ENCODE measurements at places on chromosomes 5 and 9.

DNA sequence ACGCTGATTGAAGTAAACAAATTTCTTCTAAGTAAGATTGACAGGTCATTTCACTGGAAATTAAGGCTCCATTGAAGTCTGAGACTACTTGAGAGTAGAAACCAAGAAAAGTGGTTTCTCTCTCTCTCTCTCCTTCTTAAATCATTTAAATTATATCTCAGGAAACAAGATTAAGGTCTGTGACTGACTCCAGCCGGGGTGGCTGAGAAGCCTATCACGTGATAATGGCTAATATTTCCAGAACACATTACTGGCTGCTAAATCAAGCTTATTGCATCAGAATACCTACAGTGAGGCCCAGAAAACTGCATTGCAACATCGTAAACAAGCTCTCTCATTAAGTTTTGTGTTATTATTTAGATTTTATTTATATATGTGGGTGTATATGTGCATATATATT, 88.4 kb downstream of the PTCD2 start:
- DNase-seq: no peak

DNA sequence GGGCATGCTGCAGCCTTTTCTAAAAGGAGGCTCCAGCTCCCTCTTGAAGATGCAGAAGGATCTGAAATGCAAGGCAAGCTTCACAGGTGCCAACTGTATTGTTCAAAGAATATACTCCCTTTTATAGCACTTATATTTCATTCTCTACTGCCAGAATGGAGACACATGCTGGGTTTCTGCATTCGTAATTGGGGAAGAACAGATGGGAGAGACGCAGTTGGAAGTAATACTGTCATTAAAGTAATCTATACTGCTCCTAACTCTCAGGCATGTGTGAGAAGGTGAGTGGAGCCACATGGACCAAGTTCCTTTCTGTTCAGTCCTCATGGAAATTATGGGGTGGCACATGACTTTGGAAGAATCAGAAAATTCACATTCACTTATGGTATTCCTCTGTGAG, 226.4 kb downstream of the TRIM32 start:
- no peak for DNase-seq

DNA sequence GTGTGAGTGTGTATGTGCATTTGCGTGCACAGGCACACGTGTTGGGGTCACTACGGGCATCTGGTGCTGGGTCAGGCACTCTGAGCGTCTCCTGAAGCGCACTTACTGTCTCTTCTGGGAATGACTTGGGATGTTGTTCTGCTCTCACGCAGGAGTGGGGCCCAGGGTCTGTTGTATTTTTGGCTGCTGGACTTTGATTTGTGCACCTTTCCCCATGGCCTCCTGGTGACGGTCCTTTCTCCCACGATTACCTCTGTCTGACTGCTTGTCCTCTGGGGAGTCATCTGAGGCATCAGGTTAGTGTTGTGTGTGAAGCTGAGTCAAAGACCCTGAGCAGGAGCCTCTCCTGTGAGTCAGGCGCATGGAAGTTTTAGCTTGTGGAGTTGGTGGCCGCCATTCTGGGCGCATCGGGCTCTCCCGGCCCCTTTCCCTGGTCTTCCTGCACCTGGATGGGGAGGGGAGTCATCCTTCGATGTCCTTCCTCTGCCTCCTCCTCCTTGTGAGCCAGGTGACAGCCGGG, 62.1 kb downstream of the RXRA start:
- DNase-seq: no peak

DNA sequence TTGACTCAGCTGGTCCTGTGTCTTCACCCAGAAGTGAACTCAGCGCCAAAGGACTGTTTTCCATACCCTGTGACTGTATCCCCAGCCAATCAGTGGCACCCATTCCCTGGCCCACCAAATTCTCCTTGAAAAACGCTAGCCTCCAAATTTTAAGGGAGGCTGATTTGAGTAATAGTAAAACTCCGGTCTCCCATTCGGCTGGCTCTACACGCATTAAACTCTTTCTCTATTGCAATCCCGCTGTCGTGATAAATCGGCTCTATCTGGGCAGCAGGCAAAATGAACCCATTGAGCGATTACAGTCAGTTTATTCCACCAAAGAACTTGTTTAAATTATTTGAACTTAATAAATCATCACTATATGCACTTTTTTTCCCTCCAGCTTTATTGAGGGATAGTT, 55.9 kb upstream of the PPP1R26 start:
- no peak for DNase-seq

DNA sequence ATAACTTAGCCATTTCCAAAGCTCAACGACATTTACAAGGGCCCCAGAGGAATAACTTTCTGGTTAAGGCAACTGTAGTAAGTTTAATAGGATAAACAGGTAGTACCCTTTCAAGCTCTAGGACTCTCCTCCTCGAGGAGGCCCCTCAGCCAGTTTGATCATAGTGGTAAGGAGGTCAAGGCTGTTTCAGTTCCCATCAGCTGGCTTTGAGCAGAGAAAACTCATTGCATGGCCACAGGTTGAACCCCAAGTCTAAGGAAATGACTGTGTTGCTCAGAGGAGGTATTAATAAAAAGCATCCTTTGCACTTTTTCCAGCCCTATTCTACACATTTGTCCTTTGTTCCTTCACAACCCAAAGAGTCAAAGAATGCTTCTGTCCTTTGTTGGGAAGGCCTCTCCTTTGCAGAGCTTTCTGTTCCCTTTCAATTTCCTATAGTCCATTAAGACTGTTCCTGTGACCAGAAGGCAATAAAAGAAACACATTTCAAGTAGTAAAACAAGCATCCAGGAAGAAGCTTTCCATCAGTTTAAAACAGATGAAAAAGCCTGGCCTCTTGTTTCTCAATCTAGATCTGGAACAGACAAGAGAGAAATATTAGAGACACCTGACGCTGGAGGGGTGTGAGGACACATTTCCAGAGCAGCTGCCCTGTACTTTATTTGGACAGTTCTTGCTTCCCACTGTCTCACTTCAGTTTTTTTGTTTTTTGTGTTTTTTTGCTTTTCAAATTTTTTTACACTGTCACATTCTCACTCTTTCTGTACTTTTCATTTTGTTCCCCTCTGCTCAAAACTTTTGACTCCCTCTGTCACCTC, 54.1 kb downstream of the PRRC1 start:
- DNase-seq: no peak

DNA sequence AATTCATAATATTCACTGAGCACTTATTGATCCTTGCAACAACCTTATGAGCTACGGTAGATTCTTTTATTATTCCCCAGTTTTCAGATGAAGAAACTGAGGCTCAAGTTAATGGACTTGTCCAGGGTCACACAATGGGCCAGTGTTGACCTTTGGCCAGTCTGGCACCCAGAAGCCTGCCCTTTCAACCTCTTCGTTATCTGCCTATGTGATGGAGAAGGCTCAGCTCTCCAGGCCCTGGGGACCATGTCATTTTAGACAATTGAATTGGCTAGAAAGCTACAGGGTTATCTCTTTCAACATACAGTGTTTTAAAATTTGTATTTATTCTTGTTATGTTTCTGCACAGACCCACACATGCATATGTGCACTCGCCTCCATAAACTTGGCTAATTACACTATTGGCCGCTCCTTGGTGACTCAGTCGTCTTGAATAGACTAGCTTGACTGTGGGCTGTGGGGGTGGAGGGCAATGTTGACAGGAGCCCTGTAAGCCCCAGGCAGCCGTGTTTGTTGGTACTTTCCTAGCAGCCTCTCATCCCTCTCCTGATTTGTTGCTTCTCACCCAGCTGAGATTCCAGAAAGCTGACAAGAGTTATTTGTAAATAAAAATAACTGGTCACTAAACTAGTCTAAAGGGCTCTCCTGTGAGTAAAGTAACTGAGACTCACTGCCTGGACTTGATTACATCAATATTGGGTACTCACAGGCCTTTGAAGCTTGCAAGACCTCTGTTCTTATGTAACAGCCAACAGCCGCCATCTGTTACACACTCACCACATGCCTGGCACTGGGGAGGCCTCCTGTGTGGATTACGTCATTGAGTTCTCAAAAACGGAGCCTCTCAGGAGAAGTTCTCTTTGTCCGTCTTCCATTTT, 8.5 kb upstream of the ANGPTL2 start:
- peak; percentile 91 for DNase-seq

GRCh38 chr9:83199832-83200231, 136.9 kb upstream of the RASEF start:
- no peak for DNase-seq

DNA sequence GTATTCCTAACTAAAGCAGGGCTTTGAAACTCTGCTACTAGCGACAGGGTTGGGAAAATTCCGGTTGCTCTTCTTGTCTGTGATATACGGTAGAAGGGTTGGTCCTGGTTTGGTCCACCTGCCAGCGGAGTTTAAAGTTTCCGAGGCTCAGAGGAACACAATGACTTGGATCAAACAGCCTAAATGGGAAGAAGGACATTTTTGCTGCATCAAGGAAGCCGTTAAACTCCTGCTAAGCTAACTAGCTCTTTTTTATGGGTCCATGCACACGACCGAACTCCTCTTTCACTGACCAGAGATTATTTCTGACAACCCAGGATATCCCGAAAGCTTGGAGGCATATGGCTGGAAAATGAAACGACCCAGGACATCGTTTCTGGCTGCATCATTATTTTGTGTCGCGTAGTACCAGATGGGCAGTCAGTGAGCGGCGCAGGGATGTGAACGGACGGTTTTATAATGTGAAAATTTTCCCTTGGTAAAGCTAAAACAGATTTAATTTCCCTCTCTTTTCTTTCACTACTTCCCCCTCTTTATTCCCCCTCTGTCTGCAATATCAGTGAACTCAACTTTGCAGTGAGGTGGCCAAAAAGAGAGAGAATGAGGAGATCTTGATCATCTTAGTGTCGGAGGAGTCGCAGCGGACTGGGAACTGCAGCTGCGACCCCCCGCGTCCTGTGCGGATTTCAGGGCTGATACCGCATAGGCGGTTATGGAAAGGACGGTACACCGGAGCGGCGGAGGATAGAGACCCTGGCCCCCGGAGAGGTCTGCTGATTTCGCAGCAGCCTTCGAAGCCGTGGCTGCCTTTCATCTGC, at the start of gene LURAP1L:
TSS of gene LURAP1L (plus strand) at position 160 of the 818 bp plus-strand sequence. CDS start 696 bp downstream, outside the sequence.
- peak; percentile 90 for DNase-seq

GRCh38 chr9:117926031-117926658, 221.9 kb downstream of the TLR4 start:
- DNase-seq: peak; percentile 18

DNA sequence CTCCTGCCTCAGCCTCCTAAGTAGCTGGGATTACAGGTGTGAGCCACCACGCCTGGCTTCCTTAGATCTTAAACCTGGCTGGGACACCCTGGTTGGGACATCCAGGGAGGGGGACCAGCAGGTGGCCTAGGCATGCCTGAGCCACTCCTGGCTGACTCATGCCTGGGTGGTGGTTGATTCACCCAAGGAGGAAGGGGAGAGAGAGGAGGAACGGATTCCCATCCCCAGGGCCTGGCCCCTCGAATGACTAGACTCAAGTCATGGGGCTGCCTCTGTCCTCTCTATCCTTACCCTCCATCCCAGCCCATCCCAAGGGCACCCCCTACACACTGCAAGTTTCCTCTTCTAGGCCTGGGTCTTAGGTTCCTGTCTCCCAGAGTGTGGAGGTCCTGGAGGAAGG, 12.7 kb downstream of the EEIG1 start:
- DNase-seq: peak; percentile 82

GRCh38 chr9:21326526-21327139, 8.6 kb downstream of the KLHL9 start:
- no peak for DNase-seq

- DNase-seq: no peak
Observed at GRCh38 chr5:95718203-95718602, 12.9 kb upstream of the RHOBTB3 start.

GRCh38 chr5:59887274-59887673, 6.3 kb downstream of the PDE4D start:
- DNase-seq: no peak

DNA sequence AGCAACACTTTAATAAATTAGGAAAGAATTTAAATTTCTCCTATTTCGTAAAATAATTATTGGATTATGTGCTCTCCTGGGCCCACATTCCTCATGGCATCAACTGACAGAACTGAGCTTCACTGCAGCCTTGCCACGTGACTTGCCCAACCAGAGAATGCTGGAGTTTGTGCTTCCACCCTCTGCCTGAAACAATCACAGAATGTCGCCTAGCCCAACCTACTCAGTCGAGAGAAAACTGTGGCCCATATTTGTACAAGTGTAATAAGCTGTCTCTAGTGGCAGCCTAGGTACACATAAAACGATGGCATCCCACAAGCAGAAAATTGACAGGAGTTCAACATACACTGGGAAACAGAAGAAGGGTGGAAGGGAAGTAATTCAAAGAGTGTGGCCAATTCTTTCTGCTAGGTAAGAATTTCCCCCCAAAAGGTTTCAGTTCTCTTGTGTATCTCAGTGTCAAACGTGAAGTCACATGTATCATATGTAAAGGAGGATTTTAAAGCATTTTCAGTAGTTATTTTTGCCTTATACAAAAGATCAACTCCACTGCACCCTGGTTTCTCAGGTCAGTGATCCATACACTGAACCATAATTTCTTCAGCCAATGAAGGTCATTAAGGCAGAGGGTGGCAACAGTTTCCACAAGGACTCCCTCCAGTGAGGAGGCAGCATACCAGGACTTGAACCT, 41.7 kb downstream of the ZNF608 start:
- no peak for DNase-seq

- DNase-seq: no peak
Observed at GRCh38 chr9:120839146-120839545, 3.6 kb downstream of the PSMD5 start.

- DNase-seq: no peak
Observed at GRCh38 chr9:122820490-122820845, 7.9 kb downstream of the PDCL start.

GRCh38 chr9:16030528-16031185, 477.8 kb downstream of the CCDC171 start:
- DNase-seq: peak; percentile 100

DNA sequence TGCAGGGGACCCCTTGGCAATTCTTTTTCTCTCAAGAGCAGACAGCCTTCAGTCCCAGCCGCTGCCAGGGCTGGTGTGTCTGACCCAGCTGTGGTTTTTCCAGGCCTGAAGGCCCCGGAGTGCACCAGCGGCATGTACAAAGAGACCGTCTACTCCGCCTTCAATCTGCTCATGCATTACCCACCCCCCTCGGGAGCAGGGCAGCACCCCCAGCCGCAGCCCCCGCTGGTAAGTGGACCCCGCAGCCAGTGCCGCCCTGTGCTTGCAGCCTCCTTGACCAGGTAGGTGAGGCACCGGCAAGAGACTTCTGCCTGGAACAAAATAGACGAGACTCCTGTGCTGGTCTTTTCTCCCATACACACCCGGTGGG, 1.3 kb downstream of the TCF7 start:
- no peak for DNase-seq

DNA sequence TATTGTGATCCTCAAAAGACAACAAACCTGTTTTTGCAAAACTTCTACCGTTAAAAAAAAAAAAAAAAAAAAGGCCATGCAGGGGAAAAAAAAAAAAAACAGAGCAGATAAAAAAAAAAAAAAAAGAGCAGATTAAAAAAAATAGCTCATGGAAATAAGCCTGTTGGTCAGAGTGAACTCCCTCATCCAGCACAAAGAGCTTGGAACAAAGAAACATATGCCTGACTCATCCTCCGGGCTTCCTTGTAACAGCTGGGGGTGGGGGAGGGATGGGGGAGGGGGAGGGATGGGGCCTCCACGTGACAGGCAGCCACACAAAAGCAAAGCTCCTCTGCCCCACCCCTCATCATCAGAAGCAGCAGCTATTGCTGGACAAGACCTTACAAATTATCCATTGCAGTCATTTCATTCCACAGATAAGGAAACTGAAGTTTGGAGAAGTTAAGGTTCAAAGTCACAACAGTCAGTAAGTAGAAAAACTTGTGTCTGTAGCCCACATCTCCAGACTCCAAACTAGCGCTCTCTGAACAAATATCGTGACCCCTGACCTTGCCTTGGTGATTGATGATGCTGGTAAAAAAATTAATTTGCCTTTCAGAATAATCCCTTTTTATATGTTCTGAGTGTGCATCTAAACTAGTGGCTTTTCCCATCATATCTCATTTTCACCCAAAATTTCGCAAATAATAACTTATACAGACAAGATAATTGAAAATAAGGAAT, 38.9 kb downstream of the SLC35D2 start:
- DNase-seq: peak; percentile 69
